ENCODE measurements at places on chromosomes 12 and 14. TPM values are rescaled to one million over a fixed set of nuclear protein-coding genes. Genes with fewer than 3 reads are reported as not detected.

Gene SLC38A4
- total RNA-seq: 2.4 TPM

Gene CCDC177
- not detected for total RNA-seq

Gene P2RX2
- total RNA-seq: not detected

Gene PAPLN
- 6.0 TPM for total RNA-seq

Gene CMAS
- total RNA-seq: 26.6 TPM
